Body of pancreas (tissue), 4 donors: ENCODE measurements at places on chromosomes 5 and 9.

GRCh38 chr5:83377131-83377865, 94.2 kb upstream of the VCAN start:
- DNase-seq, result no peak

GRCh38 chr5:148910686-148911361, 84.4 kb downstream of the ADRB2 start:
- peak; percentile 25 for DNase-seq

- DNase-seq, result no peak
Measured at GRCh38 chr5:176628406-176629228, 1.7 kb downstream of the SNCB start.

GRCh38 chr5:159787837-159788236, 128.4 kb upstream of the ADRA1B start:
- no peak for DNase-seq

- no peak for DNase-seq
Measured at GRCh38 chr5:120873083-120873482, 409.0 kb downstream of the PRR16 start.

DNA sequence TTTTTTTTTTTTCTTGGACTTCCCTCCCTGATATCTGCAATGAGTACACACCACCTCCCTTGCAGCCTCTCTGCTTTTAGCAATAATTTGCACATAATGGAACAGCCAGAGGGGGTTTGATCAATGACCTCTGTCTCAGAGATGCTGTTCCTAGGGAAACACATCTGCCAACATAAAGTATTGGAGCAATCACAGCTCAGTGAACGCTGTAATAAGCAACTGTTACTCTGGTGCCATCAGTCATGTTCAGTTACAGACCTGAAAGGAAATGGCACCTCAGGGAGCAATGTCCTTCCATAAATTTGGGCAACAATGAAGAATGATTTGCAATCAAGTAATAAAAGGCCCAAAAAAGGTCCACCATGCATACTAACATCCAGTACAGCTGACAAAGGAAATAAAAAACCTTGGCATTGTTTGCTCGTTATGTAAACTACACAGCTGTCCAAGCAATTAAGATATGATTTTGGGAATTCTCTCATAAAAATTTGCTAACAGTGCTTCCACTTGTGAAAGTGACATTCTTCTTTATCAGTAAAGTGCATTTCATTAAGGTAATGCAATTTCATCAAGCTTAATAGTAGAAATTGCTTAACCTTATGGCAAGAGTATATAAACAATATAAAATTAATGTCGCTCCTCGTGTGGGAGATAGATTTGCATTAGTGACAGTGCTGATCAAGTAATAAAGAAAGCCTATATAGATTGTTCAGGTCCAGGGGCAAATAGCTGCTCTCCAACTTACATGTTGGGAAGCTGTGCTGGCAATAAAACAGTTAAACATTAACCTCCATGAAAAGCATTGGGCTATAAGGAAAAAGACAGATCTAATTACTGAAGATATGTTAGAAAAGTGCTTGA, 167.8 kb downstream of the RASEF start:
- no peak for DNase-seq

DNA sequence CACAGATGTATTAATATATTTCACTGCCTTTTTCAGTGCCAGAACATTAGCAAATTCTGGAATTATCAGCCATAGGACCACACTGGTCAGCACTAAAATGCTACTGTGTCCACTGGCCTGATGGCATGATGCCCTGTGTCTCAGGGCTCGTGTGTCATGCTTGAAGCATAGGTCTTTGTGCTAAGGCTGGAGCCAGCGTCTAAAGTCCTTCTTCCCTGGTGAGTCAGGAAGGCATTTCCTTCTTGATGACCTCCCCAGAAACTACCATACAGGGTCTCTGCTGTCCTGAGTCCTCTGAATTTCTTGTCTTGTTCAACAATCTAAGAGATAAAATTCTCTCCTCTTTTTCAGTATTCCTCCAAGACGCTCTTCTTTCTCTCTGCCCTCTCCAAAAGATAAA, 489.9 kb downstream of the PSAT1 start:
- no peak for DNase-seq
